ENCODE measurements at places on chromosomes 3 and 15.

- DNase-seq: peak; percentile 24
Observed at GRCh38 chr15:70348581-70349344, 251.0 kb upstream of the TLE3 start.

DNA sequence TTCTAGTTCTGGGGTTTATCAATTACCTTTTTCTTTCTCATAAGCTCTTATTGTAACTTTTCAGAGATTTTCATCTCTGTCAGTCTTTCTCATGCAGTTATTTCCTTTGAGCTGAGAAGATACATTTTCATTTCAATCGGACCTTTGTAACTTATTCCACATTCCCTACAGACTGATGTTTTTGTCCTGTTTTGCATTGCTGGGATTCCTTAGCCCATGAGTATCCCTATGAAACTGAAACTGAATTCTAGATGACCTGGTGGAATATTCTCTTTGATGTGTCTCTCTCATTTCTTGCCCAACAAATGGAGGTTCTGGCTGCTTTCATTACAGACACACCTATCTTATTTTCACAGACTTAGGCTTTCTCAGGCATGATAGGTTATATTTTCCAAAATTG, 10.5 kb upstream of the EPHA6 start:
- no peak for DNase-seq

- DNase-seq: no peak
Observed at GRCh38 chr15:52681441-52681840, 2.3 kb upstream of the ATOSA start.

- DNase-seq: no peak
Observed at GRCh38 chr3:52534281-52535183, 875 bp upstream of the NT5DC2 start.

DNA sequence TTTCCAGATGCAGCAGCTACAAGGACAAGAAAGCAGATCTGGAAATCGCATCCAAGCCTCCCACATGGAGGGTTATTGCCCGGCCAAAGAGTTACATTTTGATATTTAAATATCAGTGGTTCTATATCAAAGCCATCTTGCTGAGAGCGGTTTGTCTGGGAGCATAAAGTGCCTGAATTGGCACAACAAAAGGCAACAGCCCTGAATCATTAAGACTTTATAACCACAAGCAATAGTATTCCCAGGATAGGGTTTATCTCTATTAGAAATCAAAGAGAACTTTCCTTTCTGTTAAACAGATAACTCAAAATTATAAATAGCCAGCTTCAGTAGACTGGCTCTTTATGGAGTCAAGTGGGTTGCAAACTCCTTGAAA, 564.7 kb downstream of the ROBO1 start:
- peak; percentile 23 for DNase-seq

GRCh38 chr3:134449277-134449676, 36.5 kb downstream of the ANAPC13 start:
- DNase-seq: no peak

DNA sequence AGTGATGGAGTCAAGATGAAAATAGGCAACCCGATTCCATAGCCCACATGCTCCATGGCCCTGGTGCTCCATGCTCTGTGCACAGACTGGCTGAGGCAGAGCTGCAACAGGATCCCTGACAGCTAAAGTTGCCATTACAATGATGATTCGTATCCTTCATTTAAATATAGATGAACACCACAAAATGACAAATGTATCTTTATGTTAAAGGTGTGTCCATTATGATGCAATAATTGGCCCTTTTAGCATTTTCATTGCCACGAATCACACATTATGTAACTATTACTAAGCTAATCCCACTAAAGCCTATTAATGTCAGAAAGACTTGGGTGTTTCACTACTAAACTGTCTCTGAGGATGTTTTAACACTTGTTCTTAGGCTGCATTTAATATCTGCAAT, 270.2 kb upstream of the THBS1 start:
- no peak for DNase-seq

GRCh38 chr3:71318458-71318827, 265.1 kb downstream of the FOXP1 start:
- no peak for DNase-seq

DNA sequence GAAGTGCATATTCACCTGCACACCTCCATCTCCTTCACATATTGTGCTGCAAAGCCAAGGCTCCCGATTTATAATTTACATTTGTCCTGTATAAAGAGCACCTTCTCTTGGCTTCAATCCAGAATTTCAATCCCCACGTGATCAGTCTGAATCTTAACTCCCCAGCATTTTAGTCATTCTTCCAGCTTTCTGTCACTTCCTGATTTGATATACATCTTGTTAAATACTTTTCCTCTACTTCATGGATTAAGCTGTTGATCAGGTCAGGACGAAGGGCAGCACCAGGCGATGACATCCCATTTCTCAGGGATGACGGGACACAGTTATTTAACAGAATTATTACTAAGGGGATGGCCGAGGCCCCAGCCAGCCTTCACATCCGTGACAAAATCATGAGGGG, 212.5 kb downstream of the EPHB1 start:
- no peak for DNase-seq

DNA sequence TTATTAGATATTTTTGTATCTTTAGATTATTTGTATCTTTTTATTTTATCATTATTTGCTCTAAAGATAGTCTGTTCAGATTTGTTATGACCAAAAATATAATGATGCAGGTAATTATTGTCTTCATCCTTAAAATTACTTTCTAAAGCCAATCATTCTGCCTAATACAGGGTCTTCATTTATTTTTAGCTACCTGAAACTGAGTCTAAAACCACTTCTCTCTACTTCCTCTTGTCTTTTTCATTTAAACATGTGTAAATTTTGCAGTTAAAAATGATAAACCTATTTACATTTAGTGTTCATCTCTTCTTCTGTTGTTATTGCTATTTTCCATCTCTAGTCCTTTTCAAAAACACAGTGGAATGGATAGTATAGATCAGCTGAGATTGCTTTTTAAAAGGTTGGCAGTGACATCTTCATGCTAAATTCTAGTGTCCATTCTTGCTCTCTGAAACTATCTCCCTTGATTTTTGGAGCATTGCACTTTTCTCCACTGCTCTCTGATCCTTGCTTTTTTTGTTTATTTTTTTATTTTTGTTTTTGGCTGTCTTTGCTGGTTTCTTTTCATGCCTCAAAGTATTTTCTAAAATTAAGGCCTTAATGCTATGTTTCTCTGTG, 91.8 kb downstream of the UBE2E2 start:
- no peak for DNase-seq

DNA sequence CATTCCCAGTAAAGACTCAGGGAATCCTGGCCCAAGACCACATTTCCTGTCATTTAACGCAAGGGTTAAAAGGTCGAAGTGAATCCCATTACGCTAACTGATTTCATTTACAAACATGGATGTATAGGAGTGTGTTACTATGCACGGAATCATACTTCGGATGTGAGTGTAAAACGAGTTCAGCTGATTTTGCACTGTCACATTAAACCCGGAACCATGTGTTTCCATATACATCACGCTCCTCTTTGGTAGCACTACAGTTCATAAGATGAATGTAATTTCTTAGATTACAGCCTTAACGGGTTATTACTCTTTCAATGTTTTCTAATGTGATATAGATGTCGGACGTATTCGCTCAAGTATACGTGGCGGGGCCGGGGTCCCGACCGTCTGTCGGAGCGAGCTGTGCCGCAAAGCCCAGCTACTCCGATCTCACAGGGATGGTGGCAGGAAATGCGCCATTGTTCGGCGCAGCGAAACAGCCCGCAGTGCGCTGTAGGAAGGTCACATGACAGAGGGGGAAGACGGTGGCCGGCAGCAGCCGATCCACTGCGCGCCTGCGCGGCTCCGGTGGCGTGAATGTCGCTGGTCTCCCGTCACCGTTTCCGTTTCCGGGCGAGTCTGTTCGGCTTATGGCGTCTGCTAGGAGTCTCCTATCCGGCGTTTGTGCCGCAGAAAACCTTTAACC, 97.3 kb downstream of the NPAP1 start:
- peak; percentile 84 for DNase-seq

GRCh38 chr15:88090481-88091011, 166.0 kb downstream of the NTRK3 start:
- peak; percentile 61 for DNase-seq

GRCh38 chr3:41690766-41691563, 270.9 kb downstream of the ULK4 start:
- DNase-seq: peak; percentile 4

DNA sequence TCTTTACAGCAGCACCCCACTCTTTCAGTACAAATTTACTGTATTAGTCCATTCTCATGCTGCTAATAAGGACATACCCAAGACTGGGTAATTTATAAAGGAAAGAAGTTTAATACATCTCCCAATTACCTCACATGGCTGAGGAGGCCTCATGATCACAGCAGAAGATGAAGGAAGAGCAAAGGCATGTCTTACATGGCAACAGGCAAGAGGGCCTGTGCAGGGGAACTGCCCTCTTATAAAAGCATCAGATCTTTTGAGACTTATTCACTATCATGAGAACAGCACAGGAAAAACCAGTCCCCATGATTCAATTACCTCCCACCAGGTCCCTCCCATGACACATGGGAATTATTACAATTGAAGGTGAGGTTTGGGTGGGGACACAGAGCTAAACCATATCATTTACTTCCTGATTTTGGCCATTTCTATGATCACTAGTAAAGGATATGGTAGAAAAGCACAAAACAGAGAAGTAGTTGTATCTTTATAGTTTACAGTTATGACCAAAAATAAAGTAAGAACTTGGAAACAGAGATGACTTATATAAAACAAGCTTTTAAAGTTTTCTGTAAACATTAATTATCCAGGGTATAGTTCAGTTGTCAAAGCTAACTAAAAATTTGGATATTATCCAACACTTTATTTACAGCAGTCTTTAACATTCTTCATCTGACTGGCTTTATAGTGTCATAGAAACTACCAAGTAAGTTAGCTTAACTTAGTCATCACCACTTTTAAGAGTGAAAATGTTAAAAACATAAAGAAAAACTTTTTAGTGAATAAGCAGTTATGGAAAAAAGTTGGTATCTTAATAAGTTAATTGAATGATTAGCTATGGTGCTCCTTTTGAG, 40.2 kb downstream of the P2RY1 start:
- DNase-seq: no peak

- peak; percentile 14 for DNase-seq
Observed at GRCh38 chr3:124395584-124396338, 334.5 kb upstream of the UMPS start.

DNA sequence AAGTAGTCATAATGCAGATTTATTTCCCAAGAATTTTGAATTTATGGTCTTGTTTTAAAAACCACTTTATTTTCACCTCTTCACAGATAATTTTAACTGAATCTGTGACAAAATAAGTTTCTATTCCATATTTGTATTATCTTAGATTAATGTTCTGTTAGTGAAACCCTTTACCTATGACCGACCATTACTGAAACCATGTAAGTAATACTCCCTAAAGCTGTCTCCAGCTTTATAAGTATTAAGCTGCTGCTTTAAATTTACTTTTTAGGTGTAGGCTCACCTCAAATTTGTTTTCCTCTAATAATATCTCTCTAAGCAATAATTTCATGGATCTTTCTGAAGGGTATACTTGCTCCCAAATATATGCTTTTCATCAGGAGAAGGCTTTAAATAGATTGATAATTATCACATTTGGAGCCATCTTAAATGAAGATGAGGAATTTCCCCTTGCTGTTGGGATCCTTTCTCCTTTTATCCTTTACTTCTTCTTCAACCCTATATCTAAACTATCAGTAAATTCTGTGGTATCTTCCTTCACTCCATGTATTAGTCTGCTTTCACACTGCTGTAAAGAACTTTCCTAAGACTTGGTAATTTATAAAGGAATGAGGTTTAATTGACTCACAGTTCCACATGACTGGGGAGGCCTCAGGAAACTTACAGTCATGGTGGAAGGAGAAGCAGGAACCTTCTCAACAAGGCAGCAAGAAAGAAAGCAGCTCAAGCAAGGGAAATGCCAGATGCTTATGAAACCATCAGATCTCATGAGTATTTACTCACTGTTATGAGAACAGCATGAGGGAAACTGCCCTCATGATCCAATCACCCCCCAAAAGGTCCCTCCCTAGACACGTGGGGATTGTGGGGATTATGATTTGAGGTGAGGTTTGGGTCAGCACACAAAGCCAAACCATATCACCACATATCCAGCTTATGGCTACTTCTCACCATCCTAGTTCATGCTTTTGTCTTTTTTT, 92.3 kb upstream of the P2RY1 start:
- no peak for DNase-seq

DNA sequence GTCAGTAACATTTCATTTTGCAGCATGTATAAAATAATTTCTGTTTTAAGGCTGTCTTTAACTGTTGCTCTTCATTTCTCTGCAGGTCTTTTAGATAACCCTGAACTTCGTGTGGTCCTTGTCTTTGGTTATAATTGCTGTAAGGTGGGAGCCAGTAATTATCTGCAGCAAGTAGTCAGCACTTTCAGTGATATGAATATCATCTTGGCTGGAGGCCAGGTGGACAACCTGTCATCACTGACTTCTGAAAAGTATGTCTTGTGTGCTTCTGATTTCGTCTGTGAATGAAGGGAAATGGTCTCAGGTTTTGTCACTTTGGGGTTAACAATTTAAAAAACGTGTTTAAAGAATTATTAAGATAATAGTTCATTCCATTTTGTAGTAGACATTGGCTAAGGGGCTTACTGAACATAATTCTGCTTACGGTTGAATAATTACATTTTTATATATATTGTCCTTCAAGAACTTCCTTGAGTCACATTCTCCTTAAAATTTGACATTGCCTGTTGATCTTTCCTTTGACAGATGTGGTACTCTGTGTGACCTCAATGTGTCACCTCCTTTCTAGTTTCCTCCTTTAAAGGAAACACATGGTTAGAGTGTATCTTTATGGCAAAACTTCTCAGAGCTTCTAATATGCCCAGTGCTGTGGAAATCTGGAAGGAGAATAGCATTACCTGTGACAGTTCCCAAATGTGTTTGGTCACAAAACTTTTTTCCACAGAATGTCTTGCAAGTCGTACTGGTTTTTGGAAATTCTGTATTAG, 26.3 kb downstream of the FBXO22 start:
- no peak for DNase-seq
